ENCODE measurements at places on chromosomes 11 and 22. TPM values are rescaled to one million over a fixed set of nuclear protein-coding genes. Genes with fewer than 3 reads are reported as not detected.

DNA sequence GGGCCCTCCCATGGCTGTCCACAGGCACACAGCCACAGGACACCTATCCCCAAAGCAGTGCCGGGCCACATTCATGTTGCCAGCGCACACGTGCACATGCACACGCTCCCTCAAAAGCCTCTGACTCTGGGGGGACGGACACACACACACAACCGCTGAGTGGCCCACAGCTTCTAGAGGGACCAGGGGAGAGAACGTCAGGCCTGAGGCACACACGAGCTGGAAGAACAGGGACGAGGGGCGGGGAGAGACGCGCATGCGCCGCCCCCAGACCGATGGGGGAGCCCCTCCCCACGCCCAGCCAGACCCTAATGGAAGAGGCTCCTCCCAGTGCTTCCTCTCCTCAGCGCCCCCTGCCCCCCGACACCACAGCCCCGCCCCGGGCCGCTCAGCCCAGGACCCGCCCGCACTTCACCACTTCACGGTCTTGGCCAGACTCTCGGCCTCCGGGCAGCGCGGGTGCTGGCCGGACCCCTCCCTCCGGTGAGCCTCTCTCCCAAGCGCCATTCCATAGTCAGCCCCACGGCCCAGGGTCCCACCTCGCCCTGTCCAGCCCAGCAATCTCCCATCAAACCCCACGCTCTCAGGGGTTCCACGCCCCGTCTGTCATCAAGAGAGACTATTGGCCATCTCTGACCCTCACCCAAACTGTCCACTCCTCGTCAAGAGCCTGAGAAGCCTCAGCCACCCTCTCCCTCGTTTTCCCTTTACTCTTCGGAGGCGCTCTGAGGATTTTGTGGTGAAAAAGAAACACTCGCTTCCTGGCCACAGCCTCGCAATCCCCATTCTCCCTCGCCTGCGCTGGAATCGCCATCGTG, 11.7 kb downstream of the NRXN2 start:
- DNase-seq = peak; percentile 69

DNA sequence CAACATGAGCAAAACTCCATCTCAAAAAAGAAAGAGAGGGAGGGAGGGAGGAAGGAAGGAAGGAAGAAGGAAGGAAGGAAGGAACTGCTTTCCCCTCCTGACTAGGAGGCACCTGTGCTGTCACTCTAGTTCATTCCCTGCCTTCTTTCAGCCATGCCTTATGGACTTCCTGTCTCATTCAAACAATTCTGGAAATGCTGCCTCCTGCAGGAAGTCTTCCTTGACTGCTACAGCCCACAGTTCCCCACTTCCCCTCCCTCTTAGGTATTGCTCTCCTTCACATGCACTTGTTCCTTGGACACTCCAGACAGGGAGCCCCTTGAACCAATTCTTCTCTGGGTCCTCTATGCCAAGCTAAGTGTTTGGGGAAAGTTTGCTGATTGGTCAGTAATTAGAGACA, 31.6 kb upstream of the WNT11 start:
- DNase-seq = no peak

DNA sequence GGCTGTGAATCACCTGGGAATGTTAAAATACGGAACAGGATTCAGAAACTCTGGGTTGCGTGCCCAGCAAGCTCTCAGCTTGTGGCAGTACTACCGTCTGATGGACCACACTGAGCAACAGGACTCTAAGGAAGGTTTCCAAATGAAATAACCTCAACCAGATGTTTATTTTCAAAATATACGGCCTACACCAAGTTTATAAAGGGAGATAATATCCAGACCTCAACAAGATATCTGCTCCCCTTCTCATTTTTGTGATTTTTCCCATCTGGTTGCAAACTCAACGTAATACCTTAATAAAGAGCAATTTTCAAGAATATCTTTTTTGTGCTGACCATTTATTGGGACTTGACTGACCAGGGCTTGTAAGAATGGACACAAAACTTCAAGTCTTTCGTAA, 49.4 kb downstream of the SLC25A17 start:
- no peak for DNase-seq

GRCh38 chr11:10454878-10455631, at the start of gene AMPD3:
TSS of gene AMPD3 (plus strand) at chr11:10455264. CDS start at chr11:10461520, 6,256 bp downstream.
- no peak for DNase-seq

DNA sequence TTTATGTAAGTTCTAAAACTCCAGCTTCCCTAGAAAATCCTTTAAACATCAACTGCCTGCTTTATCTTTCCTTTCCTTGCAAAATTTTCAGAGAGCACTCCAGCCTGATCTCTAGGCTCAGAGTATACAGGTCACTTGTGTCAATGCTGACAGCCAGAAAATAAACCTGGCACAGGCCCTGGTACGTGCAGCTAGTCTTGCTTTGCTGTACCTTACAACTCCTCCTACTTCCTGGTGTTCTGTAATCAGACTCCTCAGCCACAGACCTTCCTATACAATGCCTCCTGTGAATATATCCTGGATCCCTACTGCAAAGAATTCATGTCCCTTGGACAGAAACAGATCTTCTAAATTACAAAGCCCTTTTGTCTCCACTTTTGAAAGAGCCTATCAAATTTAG, 24.2 kb upstream of the TMEM123 start:
- no peak for DNase-seq

- no peak for DNase-seq
These were observed 25.9 kb downstream of the TUG1 start for GRCh38 chr22:30994960-30995359.

- no peak for DNase-seq
These were observed 22.7 kb upstream of the YPEL1 start for GRCh38 chr22:21758091-21758864.

DNA sequence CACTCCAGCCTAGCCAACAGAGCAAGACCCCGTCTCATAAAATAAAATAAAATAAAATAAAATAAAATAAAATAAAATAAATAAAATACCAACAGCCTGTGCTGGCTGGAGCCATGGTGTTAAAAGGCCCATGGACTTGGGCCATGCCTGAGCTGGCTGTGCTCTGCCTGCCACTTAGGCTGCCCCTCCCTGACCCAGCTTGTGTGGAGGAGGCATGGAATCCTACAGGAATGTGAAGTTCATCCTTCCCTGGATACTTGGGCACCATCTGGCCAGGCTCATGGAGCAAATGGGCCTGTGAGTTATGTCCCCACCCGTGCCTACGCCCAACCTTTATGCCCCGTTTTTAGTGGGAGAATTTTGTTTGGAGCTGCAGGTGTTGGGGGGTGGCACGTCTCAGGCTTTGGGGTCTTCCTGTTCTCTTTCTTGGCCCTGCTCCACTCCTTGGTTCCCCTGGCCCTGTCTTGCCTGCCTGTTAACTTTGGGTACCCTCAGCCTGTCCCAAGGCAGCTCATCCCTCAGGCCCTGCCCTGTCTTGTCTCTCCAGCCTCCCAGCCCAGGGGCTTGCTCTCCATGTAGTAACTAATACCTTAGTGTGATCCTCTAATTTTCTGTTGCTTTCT, 51.3 kb downstream of the BCR start:
- no peak for DNase-seq

GRCh38 chr11:126049159-126049558, 13.5 kb downstream of the CDON start:
- no peak for DNase-seq

The FGF19 gene
- not detected for total RNA-seq

The SYCE3 gene
- not detected for total RNA-seq

The ACER3 gene
- total RNA-seq = 48.3 TPM

The OR51E1 gene
- total RNA-seq = 1.8 TPM
